A673 (cell line): ENCODE measurements at places on chromosomes 6 and 20. TPM values are rescaled to one million over a fixed set of nuclear protein-coding genes. Genes with fewer than 3 reads are reported as not detected.

Gene MUC21
- total RNA-seq, result not detected in 2 replicates

Gene KIZ
- total RNA-seq, result 8.4 and 9.1 TPM in 2 replicates

Gene PDYN
- total RNA-seq, result not detected in 2 replicates

DNA sequence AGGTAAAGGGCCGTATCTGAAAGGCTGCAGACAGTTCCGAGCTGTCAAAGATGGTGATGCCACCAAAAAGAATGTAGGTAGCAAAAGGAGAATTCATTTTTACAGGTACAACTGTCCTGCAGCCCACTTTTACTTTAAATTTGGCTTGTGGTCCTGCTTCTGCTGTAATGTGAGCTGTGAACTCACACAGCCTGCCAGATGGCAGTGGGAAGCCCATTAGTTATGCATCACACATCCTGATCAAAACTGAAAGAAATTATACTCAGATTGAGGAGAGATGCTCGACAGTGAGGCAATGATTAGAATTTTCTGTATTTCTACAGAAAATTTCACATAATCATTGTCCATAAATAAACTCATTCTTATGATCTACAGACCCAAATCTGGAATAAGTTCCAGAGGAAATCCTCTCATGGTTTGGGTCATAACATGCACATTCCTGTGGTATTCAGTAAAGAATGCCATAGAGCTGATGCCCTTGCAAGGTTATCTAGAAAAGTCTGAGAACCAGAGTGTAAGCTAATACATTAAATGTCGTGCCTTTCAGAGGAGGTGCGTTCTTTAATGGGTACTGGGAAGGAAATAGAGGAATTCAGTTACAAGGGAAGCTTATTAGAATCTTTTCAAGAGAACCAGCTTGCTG, 23.9 kb upstream of the E2F3 start:
- H3K27me3 ChIP-seq, result no peaks in the 10 kb centered on the region
- peak; percentile 37 for DNase-seq
- no peaks in the 10 kb centered on the region for H3K36me3 ChIP-seq
- no peak overlapping the region for H3K27ac ChIP-seq

DNA sequence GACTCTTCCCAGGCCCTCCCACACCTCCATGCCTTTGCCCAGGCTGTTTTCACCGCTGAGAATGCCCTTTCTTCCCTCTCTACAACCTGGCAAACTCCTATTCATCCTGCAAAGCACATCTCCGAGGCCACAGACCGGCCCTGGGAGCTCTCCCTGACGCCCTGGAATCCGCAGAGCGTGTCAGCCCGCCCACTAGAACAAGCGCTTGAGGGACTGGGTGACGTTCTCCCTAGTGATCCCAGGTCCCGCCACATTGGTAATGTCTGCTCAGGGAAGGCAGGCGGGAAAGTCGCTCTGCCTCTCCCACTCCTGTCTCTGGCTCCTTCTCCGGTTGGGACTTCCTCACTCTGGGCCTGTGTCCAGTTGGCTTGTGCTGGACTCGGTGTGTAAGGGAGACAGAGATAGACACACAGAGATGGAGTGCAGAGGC, 61.6 kb downstream of the SRC start:
- no peaks in the 10 kb centered on the region for H3K27me3 ChIP-seq
- no peak for DNase-seq
- H3K4me3 ChIP-seq, result no peak overlapping the region
- no peaks in the 10 kb centered on the region for H3K36me3 ChIP-seq
- H3K4me1 ChIP-seq, result peaks cover 9% of the 10 kb centered on the region
- H3K27ac ChIP-seq, result no peak overlapping the region

DNA sequence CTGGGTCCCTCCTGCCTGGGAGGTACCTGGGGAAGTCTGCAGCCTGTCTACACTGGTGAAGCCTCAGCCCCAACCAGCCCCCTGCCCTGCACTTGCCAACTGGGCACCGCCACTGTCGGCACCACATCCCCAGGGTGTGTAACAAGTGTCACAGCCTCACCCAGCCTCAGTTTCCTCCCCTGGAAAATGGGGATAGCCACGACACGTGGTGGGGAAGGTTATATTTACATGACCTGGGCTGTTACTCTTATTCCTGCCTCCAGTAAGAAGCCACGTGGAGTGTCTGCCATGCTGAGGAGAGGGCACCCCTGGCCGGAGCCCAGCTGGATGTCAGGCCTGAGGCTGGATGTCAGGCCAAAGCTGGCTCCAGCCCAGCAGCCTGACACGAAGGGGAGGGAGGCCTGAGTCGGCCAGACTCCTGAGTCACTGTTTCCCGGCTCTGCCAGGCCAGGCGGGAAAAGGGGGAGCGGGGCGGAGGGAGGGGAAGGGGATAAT, 44.9 kb downstream of the SNAI1 start:
- no peaks in the 10 kb centered on the region for H3K27me3 ChIP-seq
- no peak overlapping the region for H3K4me3 ChIP-seq
- no peaks in the 10 kb centered on the region for H3K4me1 ChIP-seq
- H3K36me3 ChIP-seq, result no peaks in the 10 kb centered on the region
- no peak for DNase-seq
- no peak overlapping the region for H3K27ac ChIP-seq

DNA sequence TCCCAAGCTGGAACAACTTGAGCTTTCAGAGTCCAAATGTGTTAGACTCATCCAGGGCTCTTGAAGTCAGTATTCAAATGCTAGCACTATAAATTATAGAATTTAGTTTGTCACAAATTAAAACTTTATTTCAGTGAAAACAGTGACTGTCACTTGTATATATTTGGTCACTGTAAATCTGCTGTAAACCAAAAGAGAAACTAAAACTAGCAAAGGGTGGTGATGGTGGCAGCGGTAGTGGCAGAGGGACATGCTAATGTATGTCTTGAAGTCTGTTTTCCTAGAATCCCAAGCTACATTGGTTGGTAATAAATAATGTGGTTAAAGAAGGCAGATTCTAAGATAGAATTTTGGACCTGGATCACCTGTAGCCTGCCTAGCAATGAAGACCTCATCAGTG, 140.4 kb upstream of the CENPW start:
- H3K27me3 ChIP-seq, result no peaks in the 10 kb centered on the region
- no peaks in the 10 kb centered on the region for H3K36me3 ChIP-seq
- H3K4me1 ChIP-seq, result no peaks in the 10 kb centered on the region
- DNase-seq, result no peak
- H3K27ac ChIP-seq, result no peak overlapping the region

DNA sequence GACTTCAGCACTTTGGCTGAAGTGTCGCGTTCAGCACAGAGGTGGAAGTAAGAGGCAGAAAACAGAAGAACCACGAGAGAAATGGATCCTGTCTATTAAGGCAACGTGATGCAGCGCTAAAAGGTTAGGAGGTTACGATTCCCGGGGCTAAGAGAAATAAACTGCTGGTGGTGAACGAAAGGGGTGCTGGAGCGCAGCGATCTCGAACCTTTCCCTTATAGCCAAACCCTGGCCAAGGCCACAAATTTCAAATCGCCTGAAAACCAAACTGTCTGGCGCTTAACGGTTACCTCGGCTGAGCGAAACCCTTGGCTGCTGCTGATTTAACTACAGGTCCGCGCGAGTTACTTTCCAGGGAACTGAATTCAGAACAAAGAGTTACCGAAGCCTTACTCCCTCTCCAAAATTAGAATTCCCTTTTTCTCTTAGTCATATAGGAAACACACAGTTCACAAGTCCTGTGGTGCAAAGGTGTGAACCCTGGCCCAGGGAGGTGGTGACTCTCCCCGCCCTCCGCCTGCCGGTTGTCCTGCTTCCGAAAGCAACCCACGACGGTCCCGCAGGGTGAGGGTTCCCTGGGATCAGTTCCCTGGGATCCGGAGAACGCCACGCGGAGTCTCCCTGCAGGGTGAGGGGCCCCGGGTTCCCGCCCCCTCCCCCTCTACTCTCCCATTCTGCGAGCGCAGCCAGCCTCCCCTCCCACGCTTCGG, 1.3 kb upstream of the SLC35D3 start:
- no peak overlapping the region for H3K27ac ChIP-seq
- peak overlapping the region; percentile 50 for H3K4me3 ChIP-seq
- peaks cover 54% of the 10 kb centered on the region for H3K27me3 ChIP-seq
- H3K36me3 ChIP-seq, result no peaks in the 10 kb centered on the region
- DNase-seq, result peak; percentile 25

DNA sequence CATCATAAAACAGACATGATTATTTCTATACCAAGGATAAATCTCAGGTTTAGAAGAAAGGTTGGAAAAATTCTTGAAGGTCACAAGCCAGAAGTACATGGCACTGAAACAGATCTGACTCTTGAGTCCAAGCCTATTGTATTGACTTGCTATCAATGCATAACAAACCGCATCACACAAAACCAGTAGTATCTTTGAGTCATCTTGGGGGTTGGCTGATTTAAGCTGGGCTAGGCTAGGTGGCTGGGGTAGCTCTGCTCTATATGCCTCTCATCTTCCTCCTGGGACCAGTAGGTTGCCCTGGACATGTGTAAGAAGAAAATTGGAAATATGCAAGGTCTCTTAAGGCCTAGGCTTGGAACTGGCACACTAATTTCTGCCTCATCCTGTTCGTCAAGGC, 37.0 kb upstream of the RAB23 start:
- no peak for DNase-seq
- no peaks in the 10 kb centered on the region for H3K36me3 ChIP-seq
- H3K4me1 ChIP-seq, result no peaks in the 10 kb centered on the region
- no peak overlapping the region for H3K4me3 ChIP-seq
- H3K27me3 ChIP-seq, result no peaks in the 10 kb centered on the region

DNA sequence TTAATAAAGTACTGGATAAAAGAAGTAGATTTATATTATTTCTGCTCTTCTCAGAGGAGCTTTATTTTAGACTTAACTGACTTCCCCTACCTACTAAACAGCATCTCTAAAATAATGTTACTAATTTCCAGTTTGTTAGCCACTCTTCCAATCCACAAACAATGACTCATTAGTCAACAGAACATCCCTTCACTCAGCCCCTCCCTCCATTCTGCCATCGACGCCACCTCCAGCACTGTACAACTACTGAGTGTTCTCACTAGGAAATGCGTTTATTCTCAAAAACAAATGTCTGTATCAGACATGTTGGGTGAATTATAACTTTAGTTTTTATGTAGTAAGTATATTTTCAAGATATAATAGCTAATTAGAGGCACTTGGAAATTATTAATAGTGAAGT, 427.0 kb downstream of the EYS start:
- H3K4me1 ChIP-seq, result no peaks in the 10 kb centered on the region
- no peak overlapping the region for H3K27ac ChIP-seq
- no peaks in the 10 kb centered on the region for H3K27me3 ChIP-seq
- DNase-seq, result no peak
